ENCODE measurements at places on chromosomes 2 and 18. TPM values are rescaled to one million over a fixed set of nuclear protein-coding genes. Genes with fewer than 3 reads are reported as not detected.

DNA sequence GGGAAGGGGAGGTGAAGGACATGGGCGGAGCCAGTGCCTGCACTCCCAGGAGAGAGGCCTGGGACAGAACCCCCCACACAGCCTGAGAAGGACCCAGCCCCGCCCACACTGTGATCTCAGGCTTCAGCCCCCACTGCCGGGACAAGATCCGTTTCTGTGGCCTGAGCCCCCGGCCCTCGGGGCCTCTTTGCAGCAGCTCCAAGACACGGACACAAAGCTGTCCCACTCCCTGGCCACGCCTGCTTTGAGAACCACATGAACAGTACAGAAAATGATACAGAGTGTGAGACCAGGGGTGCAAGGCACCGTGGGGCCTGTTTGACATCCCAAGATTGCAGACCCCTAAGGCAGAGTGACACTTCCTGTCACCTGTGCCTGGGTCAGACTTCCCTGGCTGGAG lies 74.5 kb downstream of the TWIST2 start:
- H3K4me1 ChIP-seq: no peaks in the 10 kb centered on the region
- H3K4me3 ChIP-seq: no peak overlapping the region
- no peaks in the 10 kb centered on the region for H3K27me3 ChIP-seq
- H3K27ac ChIP-seq: no peak overlapping the region

GRCh38 chr2:165425556-165425955 lies 43.9 kb upstream of the CSRNP3 start:
- H3K27me3 ChIP-seq: no peaks in the 10 kb centered on the region
- H3K4me3 ChIP-seq: no peak overlapping the region
- no peak overlapping the region for H3K27ac ChIP-seq
- no peaks in the 10 kb centered on the region for H3K4me1 ChIP-seq

GRCh38 chr2:151849413-151850010 lies 21.3 kb upstream of the ARL5A start:
- no peaks in the 10 kb centered on the region for H3K36me3 ChIP-seq
- no peak overlapping the region for H3K4me3 ChIP-seq
- H3K27me3 ChIP-seq: no peaks in the 10 kb centered on the region
- no peaks in the 10 kb centered on the region for H3K4me1 ChIP-seq
- DNase-seq: no peak

MBD1 gene
- total RNA-seq: 53.4 TPM
